ENCODE measurements at places on chromosomes 16 and 17.

DNA sequence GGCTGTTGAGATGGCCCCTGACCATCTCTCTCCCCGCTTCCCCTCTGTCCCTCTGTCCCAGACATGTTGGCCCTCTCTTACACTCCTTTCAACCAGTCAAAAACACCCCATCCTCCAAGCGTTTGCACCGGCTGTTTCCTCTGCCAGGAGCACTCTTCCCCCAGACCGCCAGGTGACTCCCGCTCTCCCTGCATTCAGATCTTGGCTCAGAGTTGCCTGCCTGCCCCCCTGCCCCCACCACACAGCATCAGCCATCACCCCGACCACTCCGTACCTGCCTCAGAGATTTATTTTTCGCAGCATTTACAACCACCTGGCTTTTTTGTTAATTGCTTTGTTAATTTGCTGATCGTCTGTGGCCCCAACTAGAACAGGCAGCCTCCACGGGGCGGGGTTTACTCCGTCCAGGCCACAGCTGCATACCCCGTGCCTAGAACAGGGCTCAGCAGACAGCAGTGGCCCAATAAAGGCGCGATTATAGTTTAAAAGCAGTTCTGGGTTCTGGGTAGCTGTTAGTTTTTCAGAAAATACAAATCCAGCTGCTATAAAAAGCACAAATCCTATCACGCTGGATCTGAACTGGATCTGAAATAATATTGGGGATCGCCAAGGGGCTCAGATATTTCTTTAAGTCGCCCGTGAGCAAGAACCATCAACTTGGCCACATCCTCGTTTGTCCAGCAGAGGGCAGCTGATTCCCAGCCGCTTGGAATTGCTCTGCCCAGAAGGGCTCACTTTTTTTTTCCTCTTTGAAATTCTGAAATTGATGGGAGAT, 173.6 kb downstream of the IRF8 start:
- peak; percentile 25 for DNase-seq

DNA sequence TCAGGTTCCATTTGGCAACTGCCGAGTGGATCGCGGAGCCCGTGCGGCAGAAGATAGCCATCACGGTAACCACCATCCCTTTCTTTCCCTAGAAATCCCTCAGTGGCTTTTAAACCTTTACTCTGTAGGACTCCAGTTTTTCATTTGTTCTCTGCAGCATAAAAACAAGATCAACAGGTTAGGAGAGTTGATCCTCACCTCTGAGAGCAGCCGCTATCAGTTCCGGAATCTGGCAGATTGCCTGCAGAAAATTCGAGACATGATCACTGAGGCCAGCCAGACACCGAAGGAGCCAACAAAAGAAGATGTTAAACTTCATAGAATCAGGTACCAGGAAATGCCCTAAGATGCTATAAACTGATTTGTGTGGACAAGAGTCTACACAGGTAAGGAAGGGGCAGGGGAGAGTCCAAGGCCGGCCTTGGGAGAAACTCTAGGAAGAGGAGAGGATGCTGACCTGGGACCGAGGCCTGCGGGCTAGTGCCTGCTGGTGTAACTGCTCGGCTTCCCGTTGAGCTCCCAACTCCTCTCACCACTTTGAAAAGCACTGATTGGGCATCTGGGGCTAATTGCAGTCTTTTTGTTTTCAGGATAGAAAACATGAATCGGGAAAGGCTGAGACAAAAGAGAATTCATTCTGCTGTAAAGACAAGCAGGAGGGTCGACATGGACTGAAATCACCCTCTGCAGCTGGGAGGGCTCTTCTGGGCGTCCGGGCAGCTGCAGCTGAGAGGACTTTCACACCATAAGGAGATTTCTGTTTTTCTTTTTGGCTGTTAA, 8.1 kb downstream of the MRPL58 start:
- no peak for DNase-seq

GRCh38 chr17:38871247-38872015, 1.6 kb downstream of the LASP1 start:
- DNase-seq: no peak

- peak; percentile 51 for DNase-seq
Observed at GRCh38 chr16:53207810-53208752, 153.3 kb downstream of the CHD9 start.

- no peak for DNase-seq
Observed at GRCh38 chr16:64346080-64346479, 775.8 kb downstream of the CDH11 start.

DNA sequence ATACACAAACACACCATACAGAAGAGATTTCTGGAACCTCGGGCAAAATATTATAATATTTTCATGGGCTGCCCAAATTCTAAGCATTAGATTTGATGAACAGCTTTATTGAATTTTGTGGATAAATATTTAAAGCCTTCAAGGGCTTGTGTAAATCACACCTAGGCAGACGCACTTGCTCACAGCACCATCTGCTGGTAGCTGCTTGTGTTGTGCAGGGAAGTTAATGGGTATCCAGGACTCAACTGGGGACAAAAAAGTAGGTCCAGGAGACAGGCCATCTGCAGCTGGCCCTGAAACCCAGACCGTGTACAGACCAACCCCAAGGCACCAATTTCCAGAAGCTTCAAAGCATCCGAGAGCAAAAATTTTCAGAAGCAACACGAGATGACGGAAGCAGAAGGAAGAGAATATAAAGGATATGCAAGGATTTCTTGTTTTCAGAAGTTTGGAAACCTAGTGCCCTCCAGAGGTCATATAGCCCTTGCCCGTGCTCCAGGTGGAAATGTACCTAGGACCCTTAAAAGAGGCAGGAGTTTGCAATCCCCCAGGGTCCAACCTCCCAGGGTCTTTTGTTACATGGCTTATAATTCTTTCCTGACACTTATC, 140.0 kb downstream of the CHD9NB start:
- DNase-seq: peak; percentile 2

- no peak for DNase-seq
Observed at GRCh38 chr17:43169561-43170139, 1.4 kb upstream of the NBR1 start.

- no peak for DNase-seq
Observed at GRCh38 chr16:84704253-84704652, 4.5 kb downstream of the USP10 start.

- DNase-seq: no peak
Observed at GRCh38 chr17:38717139-38717745, 12.2 kb downstream of the MLLT6 start.

- no peak for DNase-seq
Observed at GRCh38 chr16:68722119-68723024, 14.7 kb upstream of the CDH1 start.

GRCh38 chr17:72031219-72031884, 89.5 kb upstream of the SOX9 start:
- DNase-seq: no peak

- DNase-seq: no peak
Observed at GRCh38 chr16:89952049-89952448, 3.5 kb downstream of the DEF8 start.

GRCh38 chr17:4440021-4440420, 6.3 kb downstream of the SPNS3 start:
- no peak for DNase-seq

DNA sequence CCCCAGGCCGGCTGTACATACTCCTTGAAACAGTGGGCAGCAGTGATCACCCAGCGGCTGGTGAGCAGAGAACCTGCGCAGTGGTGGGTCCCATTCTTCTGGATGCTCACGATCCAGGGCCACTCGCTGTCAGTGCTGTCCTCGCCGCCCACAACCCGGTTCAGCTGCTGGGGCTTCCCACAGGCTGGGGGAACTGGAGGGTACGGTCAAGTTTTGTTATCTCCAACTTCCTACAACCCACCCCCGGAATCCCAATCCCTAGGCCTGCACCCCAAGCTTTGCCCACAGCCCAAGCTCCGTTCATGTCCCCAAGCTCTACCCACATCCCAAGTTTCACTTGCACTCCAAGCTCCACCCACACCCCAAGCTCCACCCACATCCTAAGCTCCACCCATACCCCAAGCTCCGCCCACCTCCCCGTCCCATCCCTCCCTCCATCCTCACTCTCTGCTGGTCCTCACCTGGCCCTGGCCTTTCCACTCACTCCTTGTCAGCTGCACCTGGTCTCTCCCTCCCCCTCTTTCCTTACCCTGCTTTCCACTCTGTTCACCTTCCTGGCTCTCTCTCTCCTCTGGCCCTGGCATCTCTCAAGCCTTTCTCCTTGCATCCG, 1.8 kb downstream of the PRSS22 start:
- DNase-seq: no peak

- DNase-seq: no peak
Observed at GRCh38 chr17:57480438-57481196, 224.3 kb downstream of the MSI2 start.

DNA sequence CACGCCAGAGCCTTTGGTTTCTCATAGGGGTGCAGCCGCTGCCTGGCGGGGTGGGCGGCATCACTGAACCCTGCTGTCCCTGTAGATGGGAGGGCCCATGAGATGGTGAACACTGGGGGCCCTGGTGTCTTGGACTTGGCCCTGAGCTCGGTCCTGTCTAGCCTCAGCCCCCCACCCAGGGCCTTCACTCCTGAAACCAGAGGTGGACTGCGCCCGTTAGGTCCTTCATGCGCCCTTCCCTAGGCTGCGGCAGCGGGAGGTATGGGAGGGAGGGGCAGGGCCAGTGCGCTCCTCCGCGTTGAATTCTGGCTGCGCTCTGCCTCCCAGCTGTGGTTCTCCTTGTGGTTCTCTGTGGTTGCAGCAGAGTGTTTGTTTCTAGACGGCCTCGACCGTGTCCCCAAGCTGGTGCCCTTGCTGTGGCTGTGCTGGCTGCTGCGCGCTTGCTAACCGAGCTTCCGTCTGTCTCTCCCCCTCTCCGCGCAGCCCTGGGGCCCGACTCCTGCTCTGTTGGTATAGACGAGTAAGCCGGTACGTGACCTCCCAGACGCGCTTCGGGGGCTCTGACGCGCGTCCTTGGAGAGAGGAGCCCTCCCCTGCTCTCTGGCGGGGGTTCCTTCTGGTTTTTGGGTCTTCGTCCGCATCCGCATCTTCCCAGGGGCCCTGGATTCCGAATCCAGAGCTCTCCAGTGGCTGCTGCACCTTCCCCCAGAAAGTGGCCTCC, 7.4 kb upstream of the NUDT16L1 start:
- no peak for DNase-seq

GRCh38 chr17:43574896-43575525, 28.9 kb upstream of the ETV4 start:
- DNase-seq: no peak

GRCh38 chr17:78993241-78993956, 13.7 kb upstream of the LGALS3BP start:
- no peak for DNase-seq

DNA sequence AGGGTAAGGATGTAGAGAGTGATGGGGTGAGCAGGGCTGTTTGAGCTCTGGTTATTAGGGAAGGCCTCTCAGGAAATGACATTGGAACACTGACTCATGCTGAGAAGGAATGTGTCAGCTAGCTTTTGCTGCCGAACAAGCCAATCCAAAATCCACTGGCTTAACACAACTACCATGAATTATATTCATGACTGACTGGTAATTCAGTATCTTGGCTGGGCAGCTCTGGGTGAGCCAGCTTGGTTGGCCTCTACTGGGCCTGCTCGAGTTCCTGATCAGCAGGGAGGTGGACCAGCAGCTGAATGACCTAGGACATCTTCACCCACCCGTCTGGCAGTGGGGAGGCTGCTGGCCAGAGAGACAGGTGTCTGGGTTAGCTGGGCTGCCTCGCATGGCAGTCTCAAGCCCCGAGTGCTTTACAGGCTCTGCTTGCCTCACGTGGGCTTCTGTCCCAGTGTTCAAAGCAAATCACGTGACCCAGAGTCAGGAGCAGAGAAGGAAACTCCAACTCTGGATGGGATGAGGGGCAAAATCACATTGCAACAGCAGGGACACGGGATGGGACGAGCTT, 209.4 kb downstream of the KATNIP start:
- DNase-seq: no peak

DNA sequence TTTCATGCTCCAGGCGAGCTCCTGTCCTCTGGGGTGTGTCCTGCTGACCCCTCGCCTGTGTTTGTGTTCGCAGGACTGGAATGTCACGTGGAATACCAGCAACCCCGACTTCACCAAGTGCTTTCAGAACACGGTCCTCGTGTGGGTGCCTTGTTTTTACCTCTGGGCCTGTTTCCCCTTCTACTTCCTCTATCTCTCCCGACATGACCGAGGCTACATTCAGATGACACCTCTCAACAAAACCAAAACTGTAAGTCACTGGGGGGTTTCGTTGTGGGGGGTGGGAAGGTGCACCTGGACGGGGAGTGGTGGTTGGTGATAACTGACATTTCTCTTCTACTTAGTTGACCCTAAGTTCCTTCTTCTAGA, 58.3 kb downstream of the ABCC1 start:
- DNase-seq: no peak

- no peak for DNase-seq
Observed at GRCh38 chr17:70232466-70232865, 63.1 kb downstream of the KCNJ2 start.

DNA sequence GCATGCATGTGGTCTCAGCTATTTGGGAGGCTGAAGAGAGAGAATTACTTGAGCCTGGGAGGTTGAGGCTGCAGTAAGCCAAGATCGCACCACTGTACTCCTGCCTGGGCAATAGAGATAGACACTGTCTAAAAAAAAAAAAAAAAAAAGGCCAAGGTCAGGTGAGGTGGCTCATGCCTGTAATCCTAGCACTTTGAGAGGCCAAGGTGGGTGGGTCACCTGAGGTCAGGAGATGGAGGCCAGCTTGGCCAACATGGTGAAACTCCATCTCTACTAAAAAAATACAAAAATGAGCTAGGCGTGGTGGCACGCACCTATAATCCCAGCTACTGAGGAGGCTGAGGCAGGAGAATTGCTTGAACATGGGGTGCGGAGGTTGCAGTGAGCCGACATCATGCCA, 28.2 kb upstream of the CORO1A start:
- no peak for DNase-seq

DNA sequence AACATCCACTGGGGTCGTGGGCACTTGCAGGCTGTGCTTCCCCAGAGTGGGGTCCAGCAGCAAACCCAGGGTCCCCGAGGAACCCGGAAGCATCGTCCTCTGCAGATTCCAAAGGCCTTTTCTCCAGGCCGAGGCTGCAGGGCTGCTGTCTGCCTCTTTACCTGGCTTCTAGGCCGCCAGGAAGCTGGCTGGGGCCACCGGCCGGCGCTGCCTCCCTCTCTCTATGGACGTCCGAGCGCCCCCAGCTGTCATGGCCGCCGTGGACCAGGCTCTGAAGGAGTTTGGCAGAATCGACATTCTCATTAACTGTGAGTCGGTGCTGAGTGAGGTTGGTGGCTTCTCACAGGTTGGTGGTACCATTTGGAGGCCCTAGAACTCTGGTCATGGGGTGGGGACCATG, 5.6 kb downstream of the DECR2 start:
- DNase-seq: no peak

DNA sequence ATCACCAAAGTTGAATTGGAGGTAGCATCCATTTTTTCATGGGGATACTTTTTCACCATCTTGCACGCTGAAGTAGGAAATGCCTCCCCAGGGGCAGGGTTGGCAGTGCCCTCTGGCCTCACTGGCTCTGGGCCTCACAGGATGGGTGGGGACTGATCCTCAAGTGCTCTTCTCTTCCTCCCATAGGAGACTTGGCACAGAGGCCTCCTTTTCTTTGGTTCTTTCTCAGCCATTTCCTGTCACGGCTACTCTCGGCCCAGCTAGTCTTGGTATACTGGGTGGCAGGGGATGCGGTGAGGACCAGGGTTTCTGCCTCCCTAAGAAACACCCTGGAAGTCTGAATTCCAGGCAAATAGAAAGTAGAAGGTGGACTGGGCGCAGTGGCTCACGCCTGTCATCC, 58.2 kb downstream of the PECAM1 start:
- no peak for DNase-seq
